ENCODE measurements at places on chromosomes 4 and X.

DNA sequence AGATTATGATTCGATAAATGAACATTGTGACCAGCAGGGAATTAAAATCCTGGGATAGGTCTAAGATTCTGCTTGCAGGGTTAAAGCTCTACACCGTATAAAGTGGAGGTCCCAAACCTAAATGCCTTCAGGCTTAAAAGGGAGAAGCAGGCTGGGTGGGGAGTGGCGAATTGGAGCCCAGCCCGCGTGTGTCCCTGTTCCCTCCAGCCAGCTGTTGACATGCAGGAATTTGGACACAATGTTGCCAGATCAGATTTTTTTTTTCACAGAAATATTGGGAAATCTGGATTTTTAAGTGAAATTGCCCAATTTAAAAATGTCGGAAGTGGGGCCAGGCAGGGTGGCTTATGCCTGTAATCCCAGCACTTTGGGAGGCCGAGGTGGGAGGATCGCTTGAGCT lies 60.5 kb downstream of the ELF4 start:
- DNase-seq, result no peak

- DNase-seq, result no peak
Measured at GRCh38 chr4:57147335-57148060, 37.3 kb upstream of the IGFBP7 start.

DNA sequence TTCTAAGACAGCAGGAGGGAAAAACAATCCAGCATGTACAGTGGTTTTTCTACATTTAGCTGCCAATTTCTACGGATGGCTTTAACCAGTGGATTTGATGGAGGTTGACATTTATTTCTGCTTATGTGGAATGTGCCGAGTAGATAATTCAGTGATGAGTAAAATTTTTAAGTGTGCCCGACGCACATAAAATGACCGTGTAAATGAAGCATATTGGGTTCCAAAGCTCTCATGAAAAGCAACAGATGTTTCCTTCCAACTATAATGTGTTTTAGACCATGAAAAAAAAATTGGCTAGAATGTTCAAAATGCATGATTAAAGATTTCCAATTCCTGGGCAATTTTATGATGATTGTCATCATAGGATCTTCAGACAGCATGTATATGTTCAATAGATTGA lies 14.1 kb downstream of the INPP4B start:
- no peak for DNase-seq

- DNase-seq, result no peak
Measured at GRCh38 chr4:126800575-126801141, 832.1 kb upstream of the INTU start.

GRCh38 chrX:96704629-96705028 lies 20.0 kb downstream of the DIAPH2 start:
- no peak for DNase-seq

DNA sequence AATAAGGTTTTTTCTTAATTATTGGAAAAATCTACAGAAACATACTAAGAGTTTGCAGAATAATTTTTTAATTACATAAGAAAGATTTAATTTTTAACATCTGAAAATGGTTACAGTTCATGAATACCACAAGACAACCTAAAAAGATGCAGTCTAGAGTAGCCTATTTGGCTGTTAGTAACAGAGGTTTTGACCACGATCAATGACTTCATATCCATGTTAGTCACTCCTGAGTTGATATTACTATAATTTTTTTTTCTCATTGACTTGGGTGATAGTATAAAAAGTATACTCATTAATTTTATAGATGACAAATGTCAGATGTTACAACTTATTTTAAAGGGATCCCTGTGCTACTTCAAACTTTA lies 272.5 kb downstream of the DCTD start:
- DNase-seq, result no peak

DNA sequence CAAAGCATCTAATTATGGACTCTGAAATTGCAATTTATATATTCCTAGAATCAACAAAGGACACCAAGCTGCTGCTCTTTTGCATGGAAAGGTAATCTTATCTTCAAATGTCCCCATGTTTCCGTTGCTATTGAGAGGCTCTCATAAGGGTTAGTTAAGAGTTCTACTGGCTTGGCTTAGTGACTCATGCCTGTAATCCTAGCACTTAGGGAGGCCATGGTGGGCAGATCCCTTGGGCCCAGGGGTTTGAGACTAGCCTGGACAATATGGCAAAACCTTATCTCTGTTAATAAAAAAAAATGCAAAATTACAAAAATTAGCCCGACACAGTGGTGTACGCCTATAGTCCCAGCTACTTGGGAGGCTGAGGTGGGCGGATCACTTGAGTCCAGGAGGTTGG lies 93.4 kb upstream of the RAPGEF2 start:
- no peak for DNase-seq

DNA sequence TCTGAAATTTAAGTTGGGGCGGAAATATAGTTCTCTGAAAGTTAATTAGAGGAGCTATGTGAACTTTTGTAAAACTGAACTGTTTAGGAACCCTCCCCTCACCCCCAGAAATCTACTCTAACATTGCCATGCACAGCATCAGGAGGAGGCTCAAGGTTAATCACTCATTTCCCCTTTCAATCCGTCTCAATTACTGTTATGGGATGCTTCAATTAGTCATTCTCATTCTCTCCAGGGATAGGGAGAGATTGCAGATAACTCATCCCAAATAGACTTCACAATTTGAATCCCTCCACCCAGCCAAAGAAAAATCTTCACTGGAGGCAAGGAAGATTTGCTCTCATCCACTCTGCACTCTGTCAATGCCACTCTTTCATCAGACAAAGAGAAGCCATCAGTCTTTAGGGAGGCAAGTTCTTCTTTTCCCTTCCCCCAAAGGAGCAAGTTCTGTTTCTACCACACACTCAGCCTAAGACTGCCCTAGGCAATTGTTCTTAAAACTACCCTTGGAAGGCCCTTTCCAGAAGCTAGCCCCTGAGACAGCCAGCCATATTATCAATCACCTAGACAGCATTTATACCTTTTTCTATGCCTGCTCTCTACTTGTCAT lies 140.4 kb downstream of the SLC10A7 start:
- no peak for DNase-seq

DNA sequence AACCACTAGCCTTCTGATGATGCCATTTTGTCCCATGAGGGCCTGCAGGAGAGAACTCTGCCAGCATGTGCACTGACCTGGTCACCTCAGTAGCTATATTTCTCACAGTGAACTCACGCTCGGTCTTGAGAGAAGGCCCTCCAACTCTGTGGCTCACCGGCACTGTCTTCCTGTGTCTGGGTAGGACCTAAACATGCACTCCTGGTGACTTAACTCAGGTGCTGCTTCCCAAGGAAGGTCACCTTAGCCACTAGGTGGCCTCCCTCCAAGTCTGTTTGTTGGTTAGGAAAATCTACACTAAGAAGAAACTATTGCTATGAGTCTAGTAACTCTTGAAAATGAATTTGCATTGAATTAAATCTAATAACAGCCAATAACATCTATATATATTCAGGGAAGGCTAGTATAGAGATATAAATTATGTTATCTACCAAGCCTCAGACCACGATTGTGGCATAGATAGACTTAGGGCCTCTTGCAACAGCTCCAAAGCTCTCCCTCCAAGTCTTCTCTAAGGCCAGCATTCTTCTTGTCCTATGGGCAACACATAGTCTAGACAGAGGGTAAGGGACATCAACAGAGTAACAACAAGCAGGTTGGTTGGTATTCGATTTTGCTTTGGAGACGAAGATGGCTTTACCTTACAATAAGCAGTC lies 24.7 kb downstream of the TLR10 start:
- no peak for DNase-seq

- no peak for DNase-seq
Measured at GRCh38 chrX:122241959-122242358, 942.1 kb upstream of the GRIA3 start.

- DNase-seq, result no peak
Measured at GRCh38 chr4:6696611-6697010, 2.9 kb downstream of the S100P start.

- no peak for DNase-seq
Measured at GRCh38 chrX:103356130-103356798, at the start of gene TCEAL9. Gene TCEAL9 (plus strand): TSS chrX:103356506. CDS start chrX:103357685, 1,179 bp downstream.

- no peak for DNase-seq
Measured at GRCh38 chrX:42680666-42681065, 97.3 kb downstream of the PPP1R2C start.

DNA sequence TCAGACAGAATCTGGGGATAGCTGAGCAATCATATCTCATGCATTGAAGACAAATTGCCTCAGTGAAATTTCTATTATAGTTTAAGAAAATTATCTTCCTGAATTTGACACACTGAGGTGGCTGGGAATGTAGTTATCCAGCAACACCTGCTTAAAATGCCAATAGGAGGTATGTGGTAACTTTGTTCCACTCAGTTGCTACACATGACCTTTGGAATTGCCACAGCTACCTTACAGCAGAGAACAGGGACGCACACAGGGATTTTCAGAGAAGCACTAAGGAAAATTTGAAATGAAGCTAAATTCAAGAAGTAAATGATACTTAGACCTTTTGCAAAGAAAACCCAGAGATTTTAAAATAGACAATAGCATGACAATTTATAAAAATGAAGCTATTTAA lies 264.6 kb downstream of the IL1RAPL1 start:
- no peak for DNase-seq

DNA sequence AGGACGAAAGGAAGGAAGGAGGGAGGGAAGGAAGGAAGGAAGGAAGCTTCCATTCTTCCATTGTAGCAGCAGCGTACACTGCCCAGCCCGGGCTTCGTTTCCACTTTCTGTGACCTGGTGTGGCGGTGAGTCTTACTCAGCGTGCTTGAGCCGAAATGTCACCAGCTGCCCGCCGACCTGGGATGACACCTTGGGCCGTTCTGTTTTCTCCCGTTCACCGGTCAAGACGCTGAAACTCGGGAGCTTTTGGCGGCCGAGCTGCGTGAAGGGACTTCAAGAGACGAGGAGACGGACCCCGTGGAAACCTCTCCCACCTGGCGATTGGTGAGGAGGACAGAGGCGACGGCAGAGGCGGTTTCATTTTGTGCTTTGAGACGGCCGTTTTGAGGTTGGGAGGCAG lies 47.1 kb upstream of the PPP2R3B start:
- DNase-seq, result no peak

- DNase-seq, result no peak
Measured at GRCh38 chrX:24226176-24226575, 76.6 kb downstream of the ZFX start.

DNA sequence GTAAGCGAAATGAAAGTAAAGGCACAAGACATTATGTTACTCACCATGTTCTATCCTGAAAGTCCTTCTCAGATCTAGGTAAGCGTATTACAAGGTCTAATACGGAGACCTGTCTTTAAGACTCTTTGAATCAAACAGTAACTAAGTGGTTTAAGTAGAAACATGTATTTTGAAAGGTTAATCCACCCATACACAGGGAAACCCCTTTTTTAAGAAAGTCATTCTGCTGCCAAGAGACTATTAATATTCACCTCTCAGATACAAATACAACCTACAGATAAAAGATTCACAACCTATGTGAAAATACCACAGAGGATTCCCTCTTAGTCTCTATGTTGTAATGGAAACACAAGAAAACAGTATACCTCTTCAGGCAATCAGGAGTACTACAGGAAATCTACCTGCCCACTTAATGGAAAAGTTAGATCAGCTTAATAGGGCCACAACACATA lies 63.2 kb upstream of the TNIP3 start:
- DNase-seq, result no peak

DNA sequence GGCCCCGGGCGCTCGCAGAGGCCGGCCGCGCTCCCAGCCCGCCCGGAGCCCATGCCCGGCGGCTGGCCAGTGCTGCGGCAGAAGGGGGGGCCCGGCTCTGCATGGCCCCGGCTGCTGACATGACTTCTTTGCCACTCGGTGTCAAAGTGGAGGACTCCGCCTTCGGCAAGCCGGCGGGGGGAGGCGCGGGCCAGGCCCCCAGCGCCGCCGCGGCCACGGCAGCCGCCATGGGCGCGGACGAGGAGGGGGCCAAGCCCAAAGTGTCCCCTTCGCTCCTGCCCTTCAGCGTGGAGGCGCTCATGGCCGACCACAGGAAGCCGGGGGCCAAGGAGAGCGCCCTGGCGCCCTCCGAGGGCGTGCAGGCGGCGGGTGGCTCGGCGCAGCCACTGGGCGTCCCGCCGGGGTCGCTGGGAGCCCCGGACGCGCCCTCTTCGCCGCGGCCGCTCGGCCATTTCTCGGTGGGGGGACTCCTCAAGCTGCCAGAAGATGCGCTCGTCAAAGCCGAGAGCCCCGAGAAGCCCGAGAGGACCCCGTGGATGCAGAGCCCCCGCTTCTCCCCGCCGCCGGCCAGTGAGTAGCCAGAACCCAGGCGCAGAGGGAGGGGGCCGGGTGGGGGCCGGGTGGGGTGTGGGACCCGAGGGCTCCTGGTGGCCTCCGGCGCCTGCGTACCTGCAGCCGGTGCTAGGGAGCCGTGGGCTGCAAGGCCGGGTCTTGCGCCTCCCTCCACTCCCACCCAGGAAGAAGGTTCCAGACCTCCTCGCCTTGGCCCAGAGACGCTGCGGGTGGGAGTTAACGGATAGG lies 534 bp downstream of the MSX1 start:
- no peak for DNase-seq

DNA sequence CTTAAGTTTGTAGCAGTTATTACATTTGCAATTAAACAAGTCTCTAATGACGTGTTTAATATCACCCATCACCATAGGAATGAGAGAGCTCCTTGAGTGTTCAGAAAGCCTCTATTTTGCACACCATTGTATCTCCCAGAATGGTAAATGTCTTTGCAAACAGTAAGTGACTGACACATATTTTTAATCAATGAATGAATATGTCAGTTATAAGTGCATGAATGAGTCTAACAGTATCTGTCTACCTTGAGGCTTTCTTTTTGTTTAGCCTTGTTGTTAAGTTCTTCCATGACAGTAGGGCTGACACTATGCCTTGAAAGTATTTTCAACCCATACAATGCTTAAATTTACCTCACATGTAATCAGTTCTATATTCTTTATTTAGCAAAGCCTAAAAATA lies 292.2 kb downstream of the STPG2 start:
- DNase-seq, result no peak

DNA sequence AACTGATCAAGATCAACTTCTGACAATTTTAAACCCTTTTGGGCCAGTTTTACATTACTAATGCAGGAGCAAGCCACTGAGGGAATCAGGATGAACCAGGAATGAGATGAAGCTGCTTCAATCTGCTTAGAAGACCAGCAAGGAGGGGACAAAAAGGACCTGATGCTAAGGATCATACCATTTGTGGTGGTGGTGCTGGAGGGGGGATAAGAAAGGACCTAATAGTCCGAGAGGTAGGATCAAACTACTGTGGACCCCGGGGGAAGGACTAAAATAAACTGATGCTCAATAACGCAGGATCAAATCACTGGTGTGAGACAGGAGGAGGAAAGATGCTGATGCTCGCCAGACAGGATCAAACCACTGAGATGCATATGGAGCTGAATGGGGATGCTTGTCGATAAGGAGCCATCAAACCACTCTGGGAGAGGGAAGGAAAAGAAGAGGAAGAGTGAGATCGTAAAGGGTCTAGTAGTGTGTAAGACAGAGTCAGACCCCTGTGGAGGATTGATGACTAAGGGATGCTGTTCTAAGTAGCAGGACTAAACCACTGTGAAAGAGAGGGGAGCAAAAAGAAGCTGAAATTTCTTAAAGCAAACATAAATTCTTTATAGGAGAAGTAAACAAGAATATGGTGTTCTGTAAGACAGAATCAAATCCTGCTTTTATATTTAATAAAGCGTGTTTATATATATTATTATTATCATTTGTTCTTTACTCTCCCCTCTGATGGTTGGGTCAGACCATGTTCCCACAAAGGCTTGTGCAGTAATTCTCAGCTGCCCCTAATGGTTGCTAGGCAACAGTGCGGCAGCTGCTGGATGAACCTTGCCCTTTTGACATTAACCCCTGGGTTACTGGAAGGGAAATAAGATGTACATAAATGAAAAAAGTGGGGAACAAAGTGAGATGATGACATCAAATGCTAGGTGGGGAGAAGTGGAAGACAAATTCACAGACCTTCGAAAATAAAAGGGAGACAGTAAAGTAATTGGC lies 432.5 kb upstream of the FGF16 start:
- no peak for DNase-seq

GRCh38 chr4:70449220-70449619 lies 22.8 kb upstream of the MUC7 start:
- no peak for DNase-seq

Measured in stimulated activated CD8-positive, alpha-beta memory T cell treated with anti-CD3 and anti-CD28 coated beads, Interleukin-2, amount 100 ng/mL, for 1 hour (primary cell).